Activated naive CD8-positive, alpha-beta T cell treated with anti-CD3 and anti-CD28 coated beads for 36 hours (primary cell): ENCODE measurements at places on chromosomes 16 and 17. TPM values are rescaled to one million over a fixed set of nuclear protein-coding genes. Genes with fewer than 3 reads are reported as not detected.

- H3K27ac ChIP-seq, result no peak overlapping the region
- no peak overlapping the region for H3K4me3 ChIP-seq
- DNase-seq, result peak; percentile 84
- peaks cover 55% of the 10 kb centered on the region for H3K27me3 ChIP-seq
- H3K4me1 ChIP-seq, result peaks cover 3% of the 10 kb centered on the region
- H3K36me3 ChIP-seq, result no peaks in the 10 kb centered on the region
Measured at GRCh38 chr16:711548-712320, 3.2 kb upstream of the METRN start.

RANBP10 gene
- total RNA-seq, result 16.1 TPM

DNA sequence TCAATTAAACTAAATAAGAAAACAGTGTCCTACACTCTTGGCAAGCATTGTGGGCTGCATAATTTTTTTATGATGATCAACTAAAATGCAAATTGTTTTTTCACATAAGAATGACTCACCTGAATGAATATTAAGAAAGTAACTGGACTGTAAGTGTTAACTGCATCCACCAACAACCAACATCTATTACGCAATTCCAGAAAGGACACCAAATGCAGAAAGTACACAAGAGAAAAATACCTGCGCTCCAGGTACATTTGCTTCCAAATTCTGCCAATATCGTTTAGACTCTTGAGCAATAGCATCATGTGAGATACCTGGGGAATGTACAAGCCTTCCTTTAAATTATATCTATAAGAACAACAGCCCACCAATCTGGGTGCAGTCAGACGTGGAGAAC lies 19.8 kb upstream of the TXNDC11 start:
- H3K4me3 ChIP-seq, result no peak overlapping the region
- H3K27me3 ChIP-seq, result no peaks in the 10 kb centered on the region
- no peak overlapping the region for H3K27ac ChIP-seq
- no peak for DNase-seq
- H3K4me1 ChIP-seq, result no peaks in the 10 kb centered on the region

- no peaks in the 10 kb centered on the region for H3K36me3 ChIP-seq
- no peaks in the 10 kb centered on the region for H3K27me3 ChIP-seq
- no peak overlapping the region for H3K4me3 ChIP-seq
Measured at GRCh38 chr17:4766201-4766600, 5.5 kb upstream of the TM4SF5 start.

GRCh38 chr17:33057564-33057963 lies 65.9 kb downstream of the SPACA3 start:
- H3K4me1 ChIP-seq, result no peaks in the 10 kb centered on the region
- no peak overlapping the region for H3K27ac ChIP-seq
- H3K4me3 ChIP-seq, result no peak overlapping the region
- H3K27me3 ChIP-seq, result peaks cover 5% of the 10 kb centered on the region
- no peak for DNase-seq

- peak overlapping the region; percentile 29 for H3K4me3 ChIP-seq
- no peaks in the 10 kb centered on the region for H3K36me3 ChIP-seq
- no peak overlapping the region for H3K27ac ChIP-seq
- DNase-seq, result no peak
Measured at GRCh38 chr16:30030011-30030685, 923 bp downstream of the TLCD3B start.

- H3K4me3 ChIP-seq, result no peak overlapping the region
- no peaks in the 10 kb centered on the region for H3K36me3 ChIP-seq
- peaks cover 4% of the 10 kb centered on the region for H3K27me3 ChIP-seq
- H3K4me1 ChIP-seq, result peaks cover 12% of the 10 kb centered on the region
- no peak for DNase-seq
Measured at GRCh38 chr17:27342059-27342458, 48.1 kb downstream of the WSB1 start.

DNA sequence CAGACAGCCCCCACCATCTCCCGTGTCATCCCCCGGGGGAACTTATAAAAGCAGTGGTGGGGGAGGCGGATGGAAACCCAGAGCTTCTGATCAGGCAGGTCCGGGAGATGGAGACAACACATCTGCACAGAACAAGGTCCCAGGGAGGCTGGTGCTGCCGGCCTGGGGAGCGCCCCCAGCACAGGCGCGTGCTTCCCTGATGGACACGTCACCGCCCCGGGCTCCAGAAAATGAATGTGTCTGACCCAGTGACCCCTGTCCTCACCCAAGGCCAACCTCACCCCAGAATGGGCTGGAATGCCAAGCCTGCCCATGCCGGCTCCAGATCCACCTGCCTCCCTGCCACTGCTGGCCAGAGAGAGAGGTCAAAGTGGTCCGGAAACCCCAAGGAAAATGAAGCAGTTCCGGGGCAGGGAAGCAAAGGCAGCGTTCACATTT lies 12.5 kb downstream of the SLC7A5 start:
- peak overlapping the region; percentile 55 for H3K4me3 ChIP-seq
- H3K4me1 ChIP-seq, result peaks cover 57% of the 10 kb centered on the region
- no peaks in the 10 kb centered on the region for H3K27me3 ChIP-seq

GRCh38 chr17:54933921-54934320 lies 33.3 kb downstream of the TOM1L1 start:
- H3K4me3 ChIP-seq, result no peak overlapping the region
- H3K27ac ChIP-seq, result no peak overlapping the region
- H3K27me3 ChIP-seq, result no peaks in the 10 kb centered on the region
- DNase-seq, result no peak
- H3K36me3 ChIP-seq, result no peaks in the 10 kb centered on the region

TEKT1 gene
- total RNA-seq, result not detected

DNA sequence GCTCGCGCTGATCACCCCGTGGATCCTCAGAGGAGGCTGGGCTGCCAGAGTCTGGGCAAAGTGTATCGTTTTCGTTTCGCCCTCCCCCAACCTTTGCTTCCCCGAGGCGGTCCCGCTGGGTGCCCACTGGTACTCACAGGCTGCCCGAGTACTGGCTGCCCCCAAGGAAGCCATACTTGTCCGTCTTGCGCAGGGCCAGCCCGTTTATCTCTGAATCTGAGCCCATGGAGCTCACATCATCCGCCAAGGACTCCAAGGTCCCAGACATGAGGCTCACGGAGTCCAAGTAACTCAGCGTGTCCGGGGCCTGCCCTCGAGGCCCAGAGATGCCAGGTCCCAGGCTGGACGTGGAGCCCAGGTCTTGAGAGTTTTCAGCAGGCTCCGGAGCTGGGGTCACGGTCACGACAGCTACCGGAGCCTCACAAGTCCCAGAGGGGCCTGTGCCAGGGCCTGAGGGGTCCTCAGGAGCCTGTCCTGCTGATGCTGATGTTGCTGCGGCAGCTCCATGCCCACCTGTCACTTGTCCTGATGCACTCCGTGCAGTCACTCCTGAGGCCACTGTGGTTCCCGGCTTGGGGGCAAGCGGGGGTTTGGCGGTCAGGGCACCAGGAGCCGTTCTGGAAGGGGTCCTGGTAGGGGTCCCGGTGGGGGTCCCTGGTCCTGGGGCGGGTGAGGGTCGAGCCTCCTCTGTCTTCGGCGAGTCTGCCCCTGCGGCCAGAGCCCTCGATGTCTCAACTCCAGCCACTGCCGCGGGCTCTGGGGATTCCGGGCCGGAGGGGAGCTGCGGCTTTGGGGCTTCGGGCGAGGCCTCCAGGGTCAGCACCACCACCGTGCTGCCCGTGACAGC lies 980 bp downstream of the TBC1D10B start:
- H3K4me3 ChIP-seq, result peak overlapping the region; percentile 93
- H3K4me1 ChIP-seq, result peaks cover 38% of the 10 kb centered on the region
- DNase-seq, result peak; percentile 41
- peaks cover 14% of the 10 kb centered on the region for H3K36me3 ChIP-seq
- H3K27me3 ChIP-seq, result peaks cover 4% of the 10 kb centered on the region
- peak overlapping the region; percentile 78 for H3K27ac ChIP-seq

ASPA gene
- not detected for total RNA-seq

- H3K27me3 ChIP-seq, result no peaks in the 10 kb centered on the region
- H3K27ac ChIP-seq, result no peak overlapping the region
- no peak overlapping the region for H3K4me3 ChIP-seq
- peaks cover 4% of the 10 kb centered on the region for H3K4me1 ChIP-seq
- H3K36me3 ChIP-seq, result no peaks in the 10 kb centered on the region
- DNase-seq, result no peak
Measured at GRCh38 chr17:21248500-21248899, 4.7 kb downstream of the NATD1 start.

DDX28 gene
- 32.0 TPM for total RNA-seq

GRCh38 chr16:2776500-2777139 lies 460 bp downstream of the ELOB start:
- peaks cover 18% of the 10 kb centered on the region for H3K36me3 ChIP-seq
- H3K27me3 ChIP-seq, result no peaks in the 10 kb centered on the region
- DNase-seq, result peak; percentile 61
- peak overlapping the region; percentile 96 for H3K4me3 ChIP-seq
- H3K27ac ChIP-seq, result peak overlapping the region; percentile 86

- H3K4me3 ChIP-seq, result no peak overlapping the region
- H3K4me1 ChIP-seq, result no peaks in the 10 kb centered on the region
- H3K36me3 ChIP-seq, result no peaks in the 10 kb centered on the region
- DNase-seq, result no peak
- no peak overlapping the region for H3K27ac ChIP-seq
Measured at GRCh38 chr16:73210084-73210483, 162.2 kb upstream of the ZFHX3 start.

- H3K27ac ChIP-seq, result no peak overlapping the region
- DNase-seq, result no peak
- no peak overlapping the region for H3K4me3 ChIP-seq
- no peaks in the 10 kb centered on the region for H3K36me3 ChIP-seq
- no peaks in the 10 kb centered on the region for H3K4me1 ChIP-seq
Measured at GRCh38 chr17:33234930-33235685, 58.0 kb downstream of the ASIC2 start.

GRCh38 chr16:21950782-21951521 lies 2.2 kb upstream of the UQCRC2 start:
- no peaks in the 10 kb centered on the region for H3K27me3 ChIP-seq
- peaks cover 48% of the 10 kb centered on the region for H3K4me1 ChIP-seq
- DNase-seq, result no peak
- H3K36me3 ChIP-seq, result peaks cover 14% of the 10 kb centered on the region
